Stimulated activated CD4-positive, alpha-beta T cell treated with anti-CD3 and anti-CD28 coated beads, Interleukin-1b, Interleukin-23, amount 100 ng/mL, for 1 hour (primary cell): ENCODE measurements at places on chromosomes 7 and 10.

- DNase-seq = no peak
These were observed 33.9 kb downstream of the VWDE start for GRCh38 chr7:12369756-12370155.

- DNase-seq = no peak
These were observed 30.8 kb upstream of the EFCAB10 start for GRCh38 chr7:105611856-105612775.

GRCh38 chr10:5500910-5501309 lies 1.5 kb upstream of the CALML5 start:
- no peak for DNase-seq

GRCh38 chr10:84499846-84500245 lies 171.5 kb downstream of the CCSER2 start:
- no peak for DNase-seq

- DNase-seq = no peak
These were observed 85.7 kb downstream of the GRB10 start for GRCh38 chr7:50696810-50697582.

- no peak for DNase-seq
These were observed 7.7 kb downstream of the SLIT1 start for GRCh38 chr10:97178074-97178473.

- DNase-seq = no peak
These were observed 352.4 kb upstream of the AOAH start for GRCh38 chr7:37076668-37077067.

GRCh38 chr7:7417414-7417813 lies 118.3 kb downstream of the COL28A1 start:
- DNase-seq = no peak

GRCh38 chr7:108525327-108525984 lies 479 bp downstream of the PNPLA8 start:
- peak; percentile 3 for DNase-seq

DNA sequence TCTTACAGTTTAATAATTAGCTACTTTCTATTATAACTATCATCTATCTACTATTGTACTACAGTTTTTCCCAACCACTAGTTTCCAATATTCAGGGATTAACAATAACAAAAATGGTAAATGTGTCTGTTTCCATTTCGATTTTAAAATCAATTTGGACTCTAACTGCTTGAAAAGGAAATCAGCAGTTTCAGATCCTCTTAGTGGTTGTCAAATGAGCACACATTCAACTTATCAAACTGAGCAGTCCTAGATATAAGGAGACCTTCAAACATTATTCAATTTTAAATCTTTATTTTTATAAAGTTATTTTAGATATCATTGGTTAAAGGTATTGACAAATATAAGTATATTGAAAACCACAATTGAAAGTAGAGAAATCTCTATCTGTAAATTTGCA lies 46.8 kb upstream of the CD36 start:
- no peak for DNase-seq

GRCh38 chr7:4406288-4407058 lies 275.6 kb upstream of the FOXK1 start:
- no peak for DNase-seq

DNA sequence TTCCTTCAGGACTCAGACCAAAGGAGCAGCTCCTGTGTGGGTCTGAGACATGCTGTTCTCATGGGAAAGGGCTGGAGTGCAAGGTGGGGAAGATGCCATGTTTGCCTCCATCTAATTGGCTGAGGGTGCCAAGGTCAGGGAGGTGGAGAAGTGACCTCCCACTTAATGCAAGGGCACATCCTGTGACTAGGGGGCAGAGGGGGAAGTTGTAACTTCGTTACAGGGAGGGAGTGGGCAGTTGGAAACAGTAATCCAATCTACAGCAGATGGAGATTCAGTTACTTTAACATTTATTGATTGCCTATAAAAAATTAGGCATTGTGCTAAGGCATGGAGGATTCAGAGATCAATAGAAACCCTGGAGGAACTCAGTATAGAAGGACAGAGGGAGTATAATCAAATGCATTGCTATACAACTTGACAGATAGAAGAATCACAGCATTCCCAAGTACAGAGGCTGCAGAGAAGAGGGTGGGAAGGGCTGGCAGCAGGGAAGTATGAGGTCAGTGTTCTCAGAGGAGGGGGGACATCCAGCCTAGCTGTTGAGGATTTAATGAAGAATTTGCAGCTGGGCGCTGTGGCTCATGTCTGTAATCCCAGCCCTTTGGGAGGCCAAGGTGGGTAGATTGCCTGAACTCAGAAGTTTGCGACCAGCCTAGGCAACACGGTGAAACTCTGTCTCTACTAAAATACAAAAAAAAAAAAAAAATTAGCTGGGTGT lies 75.9 kb downstream of the CCNY start:
- DNase-seq = no peak

DNA sequence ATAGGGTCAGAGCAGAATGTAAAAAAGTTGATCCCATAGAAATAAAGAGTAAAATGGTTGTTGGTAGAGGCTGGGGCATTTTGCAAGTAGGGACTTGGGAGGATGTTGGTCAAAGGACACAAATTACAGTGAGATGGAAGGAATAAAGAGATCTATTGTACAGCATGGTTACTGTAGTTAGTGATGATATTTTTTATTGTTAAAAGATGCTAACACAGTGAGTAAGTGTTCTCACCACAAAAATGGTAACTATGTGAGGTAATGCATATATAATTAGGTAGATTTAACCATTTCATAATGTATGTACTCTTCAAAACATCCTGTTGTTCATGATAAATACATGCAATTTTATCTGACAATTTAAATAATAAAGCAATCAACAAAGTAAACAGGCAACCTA lies 280.7 kb upstream of the MAGI2 start:
- no peak for DNase-seq

DNA sequence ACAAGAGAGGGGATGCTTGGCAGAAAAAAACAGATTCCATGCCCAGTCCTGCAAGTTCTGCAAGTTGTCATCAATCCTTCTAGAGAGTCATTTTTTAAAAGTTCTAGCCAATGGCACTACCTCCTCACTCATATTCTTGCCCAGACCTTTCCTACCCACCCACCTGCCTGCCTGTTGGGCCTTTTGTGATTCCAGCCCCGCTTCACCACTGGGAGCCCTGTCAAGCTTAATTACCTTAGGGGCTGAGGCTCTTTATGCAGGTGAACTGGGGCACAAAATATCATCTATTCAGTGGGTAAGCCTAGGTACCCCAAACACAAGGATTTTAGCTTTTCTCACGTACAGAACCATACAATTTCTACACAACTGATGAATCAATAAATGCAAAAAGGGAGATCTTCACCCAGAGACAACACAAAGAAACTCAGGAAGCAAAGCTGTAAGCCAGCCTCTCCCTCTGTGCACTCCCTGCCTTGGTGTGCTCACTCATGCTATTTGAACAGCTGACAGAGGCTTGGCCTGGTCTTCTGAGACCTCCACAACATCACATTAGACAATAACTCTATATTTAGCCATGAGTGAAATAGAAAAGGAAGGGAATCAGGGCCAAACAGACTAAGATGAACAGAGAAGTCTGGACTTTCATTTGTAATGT lies 222.6 kb downstream of the HTR7 start:
- no peak for DNase-seq

DNA sequence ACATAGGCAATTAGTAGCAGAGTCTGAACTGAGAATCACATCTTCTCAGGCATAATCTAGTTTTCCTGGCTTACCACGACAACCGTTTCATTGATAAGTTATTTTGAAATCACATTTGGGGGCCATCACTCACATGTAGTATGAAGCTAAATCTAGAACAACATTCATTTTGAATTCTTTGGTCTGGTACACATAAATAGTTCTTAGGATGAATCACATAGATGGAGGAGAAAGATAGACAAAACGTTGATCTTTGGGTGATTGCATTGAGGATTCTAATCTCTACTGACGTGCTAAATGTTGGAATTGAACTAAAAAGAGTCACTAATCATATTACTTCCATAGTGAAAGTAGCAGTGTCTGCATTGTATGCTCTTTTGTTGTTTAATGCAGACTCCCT lies 1022.6 kb downstream of the LRMDA start:
- DNase-seq = no peak

- no peak for DNase-seq
These were observed 55.5 kb upstream of the FAM171A1 start for GRCh38 chr10:15426558-15426957.

DNA sequence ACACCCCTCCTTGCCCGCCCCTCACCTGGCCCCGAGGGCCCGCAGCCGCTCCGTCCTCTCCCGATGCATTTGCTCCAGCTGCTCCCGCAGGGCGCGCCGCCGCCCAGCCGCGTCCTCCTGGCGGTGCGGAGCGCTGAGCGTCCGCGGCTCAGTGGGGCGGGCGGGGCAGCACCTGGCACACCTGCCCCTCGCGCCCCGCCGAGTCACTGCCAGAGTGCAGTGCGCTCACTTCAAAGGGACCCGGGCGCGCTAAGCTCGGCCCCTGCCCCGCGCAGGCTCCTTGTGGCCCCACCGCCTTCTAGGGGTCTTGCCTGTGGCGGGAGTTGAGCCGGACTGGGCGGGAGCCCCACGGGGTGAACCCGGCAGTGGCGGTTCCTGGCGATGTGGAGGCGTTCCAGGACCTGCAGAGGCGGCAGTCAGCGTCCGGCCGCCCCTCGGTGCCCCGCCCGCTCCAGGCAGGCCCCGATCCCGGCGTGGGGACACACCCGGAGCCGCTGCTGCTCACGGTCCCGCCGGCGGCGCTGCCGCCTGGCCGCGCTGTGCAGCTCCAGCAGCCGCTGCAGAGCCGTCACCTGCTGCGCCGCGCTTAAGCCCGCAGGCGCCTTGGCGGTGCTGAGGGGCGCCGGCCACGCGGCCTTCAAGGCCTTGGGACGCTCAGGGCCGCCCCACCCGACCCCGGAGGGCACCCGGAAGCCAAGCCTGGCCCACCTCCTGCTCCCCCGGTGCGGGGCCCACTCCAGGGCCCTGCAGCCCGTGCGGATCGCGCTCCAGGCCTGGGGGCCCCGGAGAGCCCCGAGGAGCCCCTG lies 6.7 kb downstream of the ATP6V1F start:
- no peak for DNase-seq

DNA sequence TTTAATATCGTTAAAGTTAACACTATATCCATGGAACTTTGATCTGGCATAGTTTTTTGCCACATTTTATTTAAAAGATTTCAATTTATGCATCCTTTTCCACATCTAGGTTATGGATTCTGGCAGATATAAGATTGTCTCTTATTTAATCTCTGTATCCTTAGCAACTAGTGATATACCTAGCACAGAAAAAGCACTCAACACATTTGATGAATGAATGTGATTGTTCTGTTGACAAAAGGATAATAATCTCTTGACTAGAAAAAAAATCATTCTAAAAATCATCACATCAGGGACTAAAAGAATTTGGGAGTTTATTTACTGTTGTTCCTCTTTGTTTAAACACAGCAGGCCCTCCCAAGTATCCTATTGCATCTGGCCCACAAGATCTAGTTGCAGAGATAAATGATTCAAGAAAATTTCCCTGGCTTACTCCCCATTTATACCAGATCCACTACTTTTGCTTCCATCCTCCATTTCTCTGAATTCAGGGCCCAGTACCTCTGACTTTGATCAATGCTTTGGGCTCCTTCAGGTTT lies 84.0 kb upstream of the C1GALT1 start:
- no peak for DNase-seq

- no peak for DNase-seq
These were observed 180.3 kb upstream of the SHH start for GRCh38 chr7:155992538-155992937.

GRCh38 chr7:81209059-81209458 lies 290.2 kb upstream of the SEMA3C start:
- no peak for DNase-seq

- no peak for DNase-seq
These were observed 20.8 kb downstream of the LOXL4 start for GRCh38 chr10:98246911-98247805.

- DNase-seq = no peak
These were observed 12.7 kb downstream of the FBXW4 start for GRCh38 chr10:101682172-101682825.

GRCh38 chr7:96837593-96837992 lies 127.9 kb upstream of the SEM1 start:
- no peak for DNase-seq

DNA sequence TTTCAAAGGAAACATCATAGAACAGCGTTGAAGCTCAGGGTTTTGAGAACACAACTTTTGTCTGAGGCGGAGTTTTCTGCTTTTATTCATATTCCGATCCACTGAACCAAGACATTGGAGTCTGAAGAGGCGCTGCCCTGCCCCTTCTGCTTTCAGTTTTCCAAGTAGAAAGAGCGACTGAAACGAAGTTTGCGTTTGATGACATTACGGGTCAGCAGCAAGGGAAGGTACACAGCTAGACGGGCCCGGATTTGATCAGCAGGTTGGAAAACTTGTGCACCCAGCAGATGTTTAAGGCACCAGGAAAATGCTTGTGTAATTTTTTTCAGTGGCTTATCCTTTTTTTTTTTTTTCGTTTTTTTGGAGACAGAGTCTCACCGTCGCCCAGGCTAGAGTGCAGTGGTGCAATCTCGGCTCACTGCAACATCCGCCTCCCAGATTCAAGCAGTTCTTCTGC lies 720 bp downstream of the SUN1 start:
- no peak for DNase-seq
